ENCODE measurements at places on chromosomes 1 and 21.
A peak's percentile ranks its signal among the peaks of the same experiment; 100 is the strongest.

DNA sequence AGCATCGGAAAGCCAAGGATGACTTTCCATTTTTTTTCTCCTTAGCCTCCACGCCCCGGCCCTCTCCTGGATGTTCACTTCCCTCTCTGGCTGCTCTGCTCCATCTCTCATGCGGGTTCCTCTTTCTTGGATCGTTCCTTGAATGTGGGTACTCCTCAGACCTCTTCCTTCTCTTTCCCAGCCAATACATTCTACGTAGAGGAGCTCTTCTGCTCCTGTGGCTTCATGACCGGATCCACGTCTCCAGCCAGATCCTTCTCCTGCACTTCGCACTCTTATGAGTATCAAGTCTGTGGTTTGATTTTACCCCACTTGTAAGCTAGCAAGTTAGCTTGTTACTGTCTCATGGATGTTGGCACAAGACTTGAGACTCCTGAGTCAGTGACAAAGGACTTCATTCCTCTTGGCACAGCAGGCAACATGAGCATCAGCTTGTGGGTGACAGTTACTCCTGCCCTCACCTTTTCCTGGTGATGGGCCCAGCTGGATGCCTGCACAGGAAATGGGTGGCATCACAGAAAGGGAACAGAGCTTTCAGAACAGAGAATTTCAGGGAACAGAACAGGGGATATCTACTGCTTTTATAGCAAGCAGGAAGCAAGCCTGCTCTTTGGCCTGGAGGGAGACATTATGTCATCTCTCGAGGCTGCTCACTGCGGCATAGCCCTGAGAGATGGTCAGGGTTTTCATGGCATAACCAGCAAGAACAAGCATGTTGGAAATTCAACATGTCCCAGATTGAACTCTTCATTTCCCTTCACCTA lies 100.1 kb upstream of the KIF26B start:
- DNase-seq = no peak

DNA sequence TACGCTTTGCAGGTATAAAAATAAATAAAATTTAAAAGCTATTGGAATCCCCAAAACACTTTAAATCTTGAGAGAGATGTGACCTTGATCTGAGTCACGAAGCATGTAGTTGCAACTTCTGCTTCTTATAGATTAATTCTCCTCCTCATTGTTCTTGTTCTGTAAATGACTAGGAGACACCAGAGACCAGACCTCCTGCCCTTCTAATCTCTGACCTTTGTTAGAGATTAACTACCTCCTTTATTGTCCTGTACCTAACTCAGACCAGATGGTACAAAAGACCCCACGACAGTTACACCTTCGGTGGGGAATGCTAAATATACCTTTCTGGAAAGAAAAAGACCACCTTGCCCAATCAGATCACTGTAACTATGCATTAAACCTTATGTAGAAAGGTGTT lies 76.9 kb upstream of the NEK2 start:
- DNase-seq = no peak

- DNase-seq = peak; percentile 42
Observed at GRCh38 chr1:15848143-15848928, 829 bp downstream of the SPEN start.

DNA sequence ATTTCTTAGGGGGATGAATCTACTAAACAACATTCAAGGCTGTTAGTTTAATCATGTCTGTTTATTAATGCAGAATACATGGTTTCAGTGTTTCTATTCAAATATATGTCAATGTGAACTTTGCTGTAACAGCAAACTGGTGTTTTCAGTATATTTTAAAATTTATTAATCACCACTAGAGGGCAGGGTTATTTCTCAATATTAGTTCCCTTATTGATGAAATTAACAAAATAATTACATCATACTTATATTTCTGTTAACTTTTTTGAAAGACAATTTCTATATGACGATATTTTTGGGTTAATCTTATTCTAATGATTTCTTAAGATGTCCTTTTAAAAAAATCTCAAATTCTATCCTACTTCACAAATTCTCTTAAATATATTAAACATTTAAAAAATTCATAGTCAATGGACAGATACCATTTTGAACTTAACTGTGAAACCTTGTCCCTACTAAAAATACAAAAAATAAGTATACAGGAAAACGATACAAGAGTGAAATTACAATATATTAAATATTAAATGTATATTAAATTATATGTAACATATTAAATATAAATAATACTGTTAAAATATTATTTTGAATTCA lies 1034.1 kb upstream of the PRMT6 start:
- peak; percentile 0 for DNase-seq

GRCh38 chr1:107532318-107532717 lies 391.5 kb downstream of the NTNG1 start:
- no peak for DNase-seq

DNA sequence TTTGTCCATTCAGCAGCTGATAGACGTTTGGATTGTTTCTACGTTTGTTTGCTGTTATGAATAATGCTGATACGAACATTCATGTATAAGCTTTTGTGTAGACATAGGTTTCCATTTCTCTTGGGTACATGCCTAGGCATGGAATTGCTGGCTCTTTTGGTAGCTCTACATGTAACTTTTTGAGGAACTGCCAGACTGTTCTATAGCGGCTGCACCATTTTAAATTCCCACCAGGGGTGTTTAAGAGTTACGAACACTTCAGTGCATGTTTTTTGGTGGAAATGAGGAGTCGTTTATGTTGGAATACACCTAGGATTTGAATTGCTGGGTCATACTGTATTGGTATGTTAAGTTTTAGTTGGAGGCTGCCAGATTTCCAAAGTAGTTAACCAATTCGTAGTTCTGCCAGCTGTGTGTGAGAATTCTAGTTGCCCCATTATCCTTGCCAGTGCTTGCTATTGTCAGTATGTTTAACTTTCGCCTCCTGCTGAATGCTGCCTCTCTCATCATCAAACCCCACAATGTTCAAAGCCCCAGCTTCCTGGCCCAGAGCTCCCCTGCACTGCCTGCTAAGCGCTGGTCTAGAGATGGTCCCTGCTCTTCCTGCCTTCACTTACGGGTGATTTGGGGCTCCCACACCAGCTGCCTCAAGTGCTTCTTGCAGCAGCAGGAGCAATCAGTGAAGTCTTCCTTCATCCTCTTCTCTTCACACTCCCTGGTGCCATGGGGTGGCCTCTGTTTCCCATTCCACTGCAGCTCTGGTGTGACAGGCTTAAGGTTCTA lies 81.0 kb downstream of the MAN1C1 start:
- DNase-seq = no peak

GRCh38 chr1:47031059-47031458 lies 7.6 kb downstream of the CYP4X1 start:
- no peak for DNase-seq

DNA sequence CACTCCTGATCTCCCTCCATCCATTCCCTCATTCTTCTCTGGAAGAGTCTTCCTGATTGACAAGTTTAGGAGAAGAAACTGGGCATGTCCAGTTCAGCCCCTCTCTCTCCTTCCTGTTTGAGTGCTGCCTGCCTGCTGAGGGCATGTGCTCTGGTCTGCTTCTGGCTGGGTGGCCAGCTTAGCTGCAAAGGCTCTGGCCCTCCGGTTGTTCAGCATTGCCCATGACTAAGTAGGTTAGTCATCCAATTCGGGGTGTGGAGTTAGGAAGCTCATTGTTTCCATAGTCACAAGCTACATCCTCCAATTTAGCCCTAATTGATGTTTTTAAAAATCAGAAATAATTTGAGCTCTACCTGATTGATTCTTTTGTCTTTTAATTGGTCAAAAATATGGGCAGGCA lies 25.6 kb upstream of the PLA2G2E start:
- no peak for DNase-seq

DNA sequence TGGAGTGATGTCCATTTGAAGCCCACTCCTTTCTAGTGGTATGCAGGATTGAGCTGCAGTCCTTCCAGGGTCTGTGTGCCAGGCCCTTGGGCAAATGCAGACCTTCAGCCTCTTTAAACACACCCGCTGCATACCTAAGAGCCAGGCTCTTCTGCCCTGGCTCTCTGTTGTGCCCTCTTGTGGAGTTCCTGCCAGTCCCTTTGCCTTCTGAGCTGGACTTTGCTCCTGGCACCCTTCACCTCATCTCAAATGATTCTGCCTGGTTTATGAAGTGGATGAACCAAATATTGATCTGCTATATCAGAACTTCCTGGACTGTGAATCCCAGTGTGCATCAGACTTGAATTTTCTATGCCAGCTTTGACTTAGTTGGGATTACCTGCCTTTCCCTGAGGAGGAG lies 158.8 kb downstream of the URB2 start:
- DNase-seq = no peak

DNA sequence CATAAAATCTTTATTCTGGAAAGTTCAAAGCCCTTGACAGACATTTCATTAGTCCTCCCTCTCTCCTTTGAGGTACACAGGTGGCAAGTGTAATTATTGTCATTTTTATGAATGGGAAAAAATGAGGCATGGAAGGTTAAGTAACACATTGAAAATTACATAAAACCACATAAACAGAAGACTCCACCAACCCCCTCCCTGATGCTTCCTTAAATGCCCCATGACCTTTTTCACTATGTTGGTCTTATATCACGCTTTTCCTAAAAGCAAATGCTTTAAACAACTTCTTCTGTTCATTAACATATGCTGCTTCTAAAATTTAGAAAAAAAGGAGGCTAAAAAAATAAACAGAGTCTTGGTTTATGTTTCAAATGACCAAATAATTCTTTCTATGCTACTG lies 648.4 kb downstream of the PTPRC start:
- DNase-seq = no peak

- DNase-seq = no peak
Observed at GRCh38 chr1:218451415-218451814, 106.3 kb downstream of the TGFB2 start.

GRCh38 chr1:14136881-14137280 lies 436.9 kb downstream of the PRDM2 start:
- DNase-seq = no peak

- no peak for DNase-seq
Observed at GRCh38 chr1:4668743-4669700, 14.6 kb downstream of the AJAP1 start.

- peak; percentile 8 for DNase-seq
Observed at GRCh38 chr1:71831646-71832045, 450.7 kb downstream of the NEGR1 start.

DNA sequence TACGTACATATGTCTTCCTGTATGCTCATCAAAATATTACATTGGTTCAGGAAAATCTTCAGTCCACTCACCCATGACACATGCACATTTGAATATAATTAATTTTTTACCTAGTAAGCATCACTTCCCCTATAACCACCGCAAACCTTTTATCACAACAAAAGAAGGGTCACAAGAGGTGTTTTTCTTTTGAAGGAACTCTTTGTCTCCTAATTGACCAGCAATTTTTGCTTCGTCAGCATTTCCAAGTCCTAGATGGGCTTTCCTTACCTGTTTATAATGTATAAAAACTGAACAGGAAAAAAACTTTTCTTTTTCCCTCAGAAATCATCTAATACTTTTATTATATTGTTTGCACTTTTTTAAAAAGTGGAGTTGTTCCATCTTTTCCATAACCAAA lies 631.3 kb downstream of the PLA2G4A start:
- peak; percentile 75 for DNase-seq

DNA sequence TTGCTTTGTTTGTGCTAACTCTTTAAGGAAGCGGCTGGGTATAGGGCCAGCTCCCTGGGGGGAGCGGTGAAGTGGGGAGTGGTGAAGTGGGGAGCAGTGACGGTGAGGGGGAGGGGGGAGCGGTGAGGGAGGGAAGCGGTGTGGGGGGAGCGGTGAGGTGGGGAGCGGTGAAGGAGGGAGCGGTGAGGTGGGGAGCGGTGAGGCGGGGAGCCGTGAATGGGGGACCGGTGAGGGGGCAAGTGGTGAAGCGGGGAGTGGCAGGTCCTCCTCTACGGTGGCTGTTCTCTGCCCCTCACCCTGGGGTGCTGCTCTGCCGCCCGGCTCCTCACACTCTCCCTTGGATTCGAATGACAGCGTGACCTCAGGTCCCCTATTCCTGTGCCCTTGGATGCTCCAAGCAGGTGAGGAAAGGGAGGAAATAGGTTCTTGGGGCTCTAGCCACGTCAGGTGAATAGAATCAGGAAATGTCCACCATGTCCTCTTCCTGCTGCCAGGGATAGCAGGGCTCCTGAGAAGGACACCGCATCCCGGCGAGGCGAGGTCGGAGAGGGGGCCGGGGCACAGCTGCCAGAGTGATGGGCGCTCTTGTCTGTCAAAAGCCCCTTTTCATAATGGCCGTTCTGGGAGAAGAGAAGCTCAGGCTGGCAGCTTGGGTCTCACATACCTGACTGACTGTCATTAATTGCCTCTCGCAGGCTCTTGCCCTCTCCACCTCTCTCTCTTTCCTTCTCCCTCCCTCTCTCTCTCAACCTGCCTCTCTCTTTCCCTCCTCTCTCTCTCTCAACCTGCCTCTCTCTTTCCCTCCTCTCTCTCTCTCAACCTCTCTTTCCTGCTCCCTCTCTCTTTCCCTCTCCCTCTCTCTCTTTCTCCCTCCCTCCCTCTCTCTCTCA lies 134.2 kb downstream of the PGBD5 start:
- no peak for DNase-seq

DNA sequence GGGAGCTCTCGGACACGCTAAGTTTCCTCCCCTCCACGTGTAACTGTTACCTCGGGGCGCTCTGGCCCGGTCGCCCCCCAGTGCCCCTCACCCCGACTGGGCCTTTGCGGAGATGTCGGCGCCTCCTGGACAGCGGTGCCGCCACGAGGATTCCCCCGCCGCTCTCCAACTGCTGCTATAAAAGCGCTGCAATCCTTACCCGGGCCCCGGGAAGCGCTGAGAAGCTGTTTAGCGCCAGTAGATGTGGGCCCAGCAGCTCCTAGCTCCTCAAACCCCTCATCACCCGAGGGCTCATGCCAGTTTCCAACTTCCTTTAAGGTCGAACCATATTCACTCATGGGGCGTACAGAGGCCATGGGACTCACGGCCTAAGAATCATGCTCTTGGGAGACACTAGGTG lies 361 bp upstream of the LMX1A start:
- no peak for DNase-seq

- no peak for DNase-seq
Observed at GRCh38 chr1:222021129-222021528, 279.2 kb upstream of the DUSP10 start.

DNA sequence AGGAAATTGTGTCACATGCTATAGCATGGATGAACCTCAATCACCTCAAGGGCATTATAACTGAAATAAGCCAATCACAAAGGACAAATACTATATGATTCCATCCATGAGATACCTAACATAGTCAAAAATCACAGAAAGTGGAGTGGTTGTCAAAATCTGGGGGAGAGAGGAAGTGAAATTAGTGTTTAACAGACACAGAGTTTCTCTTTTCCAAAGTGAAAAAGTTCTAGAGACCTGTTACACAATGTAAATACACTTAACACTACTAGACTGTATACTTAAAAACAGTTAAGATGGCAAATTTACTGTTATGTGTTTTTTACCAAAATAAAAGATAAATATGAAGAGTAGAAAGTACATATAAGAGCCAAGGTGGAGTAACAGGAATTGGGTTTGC lies 31.8 kb downstream of the ZNF644 start:
- no peak for DNase-seq
